Stimulated activated CD4-positive, alpha-beta T cell treated with anti-CD3 and anti-CD28 coated beads, TNF-alpha, amount 100 ng/mL, for 48 hours (primary cell): ENCODE measurements at places on chromosomes 5 and 9.

GRCh38 chr9:116868201-116868600, 181.1 kb downstream of the TRIM32 start:
- no peak for DNase-seq

DNA sequence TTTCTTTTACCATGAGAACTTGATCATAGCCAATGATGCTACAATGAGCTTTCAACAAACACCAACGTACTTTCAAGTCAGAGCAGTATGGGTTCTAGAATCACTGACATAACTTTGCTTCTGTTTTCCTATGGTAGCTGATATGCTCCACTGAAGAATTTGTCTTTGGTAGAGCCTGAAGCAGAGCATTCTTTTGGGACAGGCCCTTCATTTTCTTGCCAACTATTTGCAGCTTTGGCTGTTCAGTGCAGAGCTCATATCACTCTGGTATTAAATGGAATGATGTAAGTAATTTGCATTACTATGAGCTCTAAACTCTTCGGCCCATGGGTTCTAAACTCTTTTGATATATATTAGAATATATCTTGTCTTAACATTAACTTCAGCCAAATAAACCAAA, 51.8 kb upstream of the APC start:
- no peak for DNase-seq

GRCh38 chr9:99411479-99412115, 189.5 kb downstream of the SEC61B start:
- DNase-seq, result no peak

DNA sequence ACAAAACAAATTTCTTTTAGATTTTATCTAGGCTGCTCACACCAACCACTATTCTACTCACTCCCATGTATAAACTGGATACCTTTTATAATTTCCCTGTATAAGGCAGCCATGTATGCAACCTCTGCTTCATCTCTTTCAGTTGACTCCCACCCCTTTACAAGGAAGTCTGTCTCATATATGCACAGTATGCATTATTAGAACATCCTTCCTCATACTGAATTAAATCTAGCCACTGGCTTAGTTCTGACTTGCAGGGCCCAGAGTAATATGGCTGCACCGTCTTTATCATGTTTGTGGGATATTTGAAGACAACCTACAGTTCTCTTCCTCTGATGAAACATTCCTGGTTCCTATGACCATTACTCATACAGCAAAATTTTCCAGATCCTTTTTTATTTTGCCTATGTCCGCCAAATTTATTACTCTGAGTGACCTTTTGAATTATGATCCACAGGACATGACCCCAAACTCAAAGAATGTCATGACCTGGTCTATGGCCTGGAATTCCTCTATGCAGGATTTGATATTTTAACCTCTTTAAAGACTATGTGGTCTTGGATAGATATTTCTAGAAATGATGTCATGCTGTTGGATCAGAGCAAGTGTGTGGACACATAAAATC, 76.6 kb upstream of the ITGA1 start:
- DNase-seq, result no peak

DNA sequence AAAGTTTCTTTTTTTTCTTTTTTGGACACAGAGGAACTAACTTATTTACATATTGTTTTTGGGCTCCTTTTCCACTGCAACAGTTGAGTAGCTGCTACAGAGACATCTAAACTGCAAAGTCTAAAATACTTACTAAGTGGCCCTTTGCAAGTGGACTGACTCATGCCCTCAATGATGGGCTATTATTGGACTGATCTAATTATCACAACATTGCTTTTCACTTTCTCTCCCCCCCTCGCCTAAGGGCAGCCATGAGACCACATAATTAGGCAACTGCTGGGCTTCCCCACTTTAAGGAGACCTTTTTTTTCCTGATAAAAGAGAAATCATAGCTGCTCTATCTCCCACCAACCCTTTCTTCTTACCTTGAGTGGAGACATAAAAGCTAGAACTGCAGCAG, 47.0 kb downstream of the PLK2 start:
- DNase-seq, result no peak
